ENCODE measurements at places on chromosomes 3 and 15.
A peak's percentile ranks its signal among the peaks of the same experiment; 100 is the strongest.

DNA sequence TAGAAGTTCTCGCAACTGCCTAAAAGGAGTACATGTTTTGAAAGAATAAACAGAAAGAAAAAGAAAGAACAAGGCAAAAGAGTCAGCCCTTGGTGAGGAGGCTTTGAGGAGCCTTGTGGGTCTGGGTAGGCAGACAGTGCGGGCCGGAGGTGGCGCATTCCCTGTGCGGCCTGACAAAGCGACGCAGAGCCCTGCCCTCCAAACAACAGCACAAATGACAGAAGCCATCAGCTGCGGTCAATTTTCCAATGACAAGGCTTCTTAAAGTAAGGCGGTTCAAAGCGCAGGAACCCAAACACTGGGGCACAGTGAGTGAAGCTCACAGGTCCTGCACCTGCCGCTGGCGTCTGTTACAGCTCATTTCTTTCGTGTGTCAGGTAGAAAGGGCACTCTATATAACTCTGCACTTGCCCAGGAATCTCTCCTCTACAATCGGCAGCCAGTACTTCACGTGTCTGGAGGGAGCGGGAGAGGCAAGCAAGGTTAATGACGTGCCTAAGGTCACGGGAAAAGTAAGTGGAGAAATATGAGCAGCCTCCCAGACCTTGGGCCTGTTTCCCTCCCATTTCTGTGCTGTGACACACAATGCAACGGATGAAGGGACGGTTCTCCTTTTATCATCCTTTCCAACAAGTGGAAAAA, 178.1 kb downstream of the OPA1 start:
- DNase-seq, result no peak

- DNase-seq, result no peak
Observed at GRCh38 chr3:158788446-158788845, 13.4 kb upstream of the MFSD1 start.

GRCh38 chr3:18099611-18100010, 325.5 kb downstream of the SATB1 start:
- DNase-seq, result no peak

DNA sequence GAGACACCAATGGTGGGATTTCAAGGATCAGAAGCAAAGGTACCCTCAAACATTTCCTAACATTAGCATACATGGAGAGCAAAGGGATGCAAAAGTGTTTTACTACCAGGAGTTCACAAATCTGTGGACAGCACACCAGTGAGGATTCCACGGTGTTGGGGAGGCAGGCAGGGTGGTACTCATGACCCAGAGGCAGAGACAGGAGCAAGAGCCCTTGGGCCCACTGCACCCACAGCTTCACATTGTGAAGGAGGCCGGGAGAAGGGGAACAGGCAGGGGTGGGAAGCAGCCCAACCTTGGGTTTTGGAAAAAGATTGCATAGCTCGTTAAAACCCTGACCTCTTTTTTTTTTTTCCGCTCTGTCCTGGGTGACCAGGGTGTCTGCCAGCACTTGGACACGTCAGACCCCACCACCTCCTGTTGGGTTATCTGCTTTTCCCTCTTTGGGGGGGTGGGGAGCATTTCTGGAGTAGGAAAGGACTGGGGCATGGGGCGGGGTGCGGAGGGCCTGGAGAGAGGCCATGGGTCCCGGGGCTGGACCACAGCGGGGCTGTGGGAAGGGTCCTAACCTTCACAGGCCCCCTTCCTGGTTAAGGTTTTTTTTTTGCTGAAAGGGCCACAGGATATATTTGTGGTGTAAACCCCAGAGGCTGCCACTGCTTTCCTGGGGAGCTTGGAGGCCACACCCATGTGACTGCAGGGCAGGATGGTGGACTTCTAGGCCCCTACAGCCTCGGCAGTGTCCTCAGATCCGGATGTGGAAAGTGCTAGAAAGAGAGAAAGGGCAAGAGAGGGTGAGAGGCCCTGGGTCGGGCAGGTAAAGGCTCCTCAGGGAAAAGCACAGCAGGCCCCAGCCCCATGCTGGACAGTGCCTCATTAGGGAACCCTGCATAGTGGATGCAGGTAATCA, 12.5 kb downstream of the SH2D7 start:
- no peak for DNase-seq

DNA sequence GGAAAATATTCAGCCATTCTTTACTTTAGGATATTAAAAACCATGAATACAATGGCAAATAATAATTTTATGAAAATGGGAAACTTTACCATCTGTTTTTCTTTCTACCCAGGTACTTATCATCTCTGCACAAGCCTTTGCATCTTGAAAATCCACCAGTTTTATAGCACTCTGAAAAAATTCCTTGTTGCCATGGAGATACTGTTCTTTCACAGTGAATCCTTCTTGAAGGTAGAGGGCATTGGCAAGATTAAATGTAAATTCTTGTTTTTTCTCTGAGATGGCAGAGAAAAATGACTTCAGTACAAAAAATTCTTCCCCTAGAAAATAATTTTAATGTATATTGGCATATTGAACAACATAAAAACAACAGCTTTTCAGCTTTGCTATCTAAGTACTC, 6.9 kb downstream of the SERPINI2 start:
- DNase-seq, result no peak

DNA sequence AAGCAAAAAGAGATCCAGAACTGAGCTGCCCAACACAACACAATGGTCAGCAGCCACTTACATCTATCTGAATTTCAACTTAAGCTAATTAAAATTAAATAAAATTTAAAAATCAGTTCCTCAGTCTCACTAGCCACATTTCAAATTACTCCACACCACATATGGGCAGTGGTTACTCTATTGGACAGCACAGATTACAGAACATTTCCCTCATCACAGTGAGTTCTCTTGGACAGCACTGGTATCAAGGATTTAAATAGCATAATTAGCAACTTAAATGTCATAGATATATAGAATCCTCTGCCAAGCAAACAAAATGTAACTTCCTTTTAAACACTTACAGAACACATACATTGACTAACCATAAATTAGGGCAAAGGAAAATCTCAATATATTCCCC, 64.4 kb downstream of the KBTBD12 start:
- no peak for DNase-seq

GRCh38 chr15:36507458-36507857, 72.0 kb upstream of the CDIN1 start:
- DNase-seq, result no peak

GRCh38 chr15:63474810-63475316, 29.5 kb upstream of the USP3 start:
- DNase-seq, result no peak

- DNase-seq, result no peak
Observed at GRCh38 chr3:77247061-77247460, 207.2 kb downstream of the ROBO2 start.

- DNase-seq, result no peak
Observed at GRCh38 chr3:63949005-63949404, 36.8 kb upstream of the SCAANT1 start.

DNA sequence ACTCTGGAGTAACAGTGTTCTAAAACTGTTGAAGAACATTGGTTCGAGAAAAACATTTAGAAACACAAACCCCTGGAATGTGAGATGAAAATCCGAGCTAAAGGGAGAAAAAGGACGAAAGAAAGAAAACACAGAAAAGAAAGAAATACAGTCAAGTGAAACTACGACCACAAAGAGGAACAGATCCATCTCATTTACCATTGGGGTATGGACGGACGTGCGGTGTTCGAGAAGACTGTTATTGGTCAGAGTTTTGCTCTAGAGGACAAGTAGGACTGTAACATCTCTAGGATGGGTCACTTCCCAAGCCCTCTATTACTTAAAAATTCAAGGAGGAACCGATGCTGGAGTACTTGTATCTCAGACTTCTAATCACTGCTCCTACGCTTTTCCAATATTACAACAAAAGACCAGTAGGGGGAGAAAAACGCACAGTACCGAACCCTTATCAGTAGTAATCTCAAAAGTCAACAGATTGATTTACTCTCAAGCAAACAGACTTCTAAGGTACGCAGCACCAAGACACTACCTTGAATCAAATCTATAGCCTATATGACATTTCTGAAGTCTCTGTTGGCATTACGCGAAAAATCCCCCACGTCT, 1.1 kb upstream of the PIK3CA start:
- peak; percentile 0 for DNase-seq

GRCh38 chr3:177349384-177349783, 152.1 kb upstream of the TBL1XR1 start:
- DNase-seq, result no peak

GRCh38 chr3:94593526-94594150, 530.8 kb downstream of the NSUN3 start:
- no peak for DNase-seq

GRCh38 chr3:123834631-123835030, 49.5 kb downstream of the MYLK start:
- DNase-seq, result no peak

DNA sequence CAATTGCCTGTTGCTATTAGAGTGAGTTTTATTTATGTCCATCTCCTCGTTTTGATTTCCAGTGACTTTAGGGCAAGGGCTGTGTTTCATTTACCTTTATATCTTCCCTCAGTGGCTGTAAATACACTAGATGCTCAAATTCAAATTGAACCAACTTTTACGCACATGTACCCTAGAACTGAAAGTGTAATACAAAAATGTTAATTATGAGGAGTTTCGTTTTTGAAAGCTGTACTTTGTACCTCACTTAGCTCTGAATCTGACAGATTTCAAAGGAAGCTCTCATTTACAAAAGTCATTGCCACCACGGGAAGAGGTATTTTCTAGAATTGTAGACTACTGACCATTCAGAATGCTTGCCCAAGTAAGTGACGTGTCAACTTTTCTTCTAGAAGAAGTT, 264.4 kb downstream of the MECOM start:
- DNase-seq, result no peak

GRCh38 chr3:129346695-129347457, 68.2 kb downstream of the HMCES start:
- DNase-seq, result no peak

- no peak for DNase-seq
Observed at GRCh38 chr3:40770061-40770460, 245.3 kb downstream of the ZNF621 start.

GRCh38 chr15:95168951-95169431, 937.6 kb downstream of the MCTP2 start:
- DNase-seq, result no peak

GRCh38 chr15:50735156-50735555, 30.4 kb downstream of the SPPL2A start:
- no peak for DNase-seq

GRCh38 chr3:112709911-112710310, 69.0 kb upstream of the CCDC80 start:
- DNase-seq, result no peak

DNA sequence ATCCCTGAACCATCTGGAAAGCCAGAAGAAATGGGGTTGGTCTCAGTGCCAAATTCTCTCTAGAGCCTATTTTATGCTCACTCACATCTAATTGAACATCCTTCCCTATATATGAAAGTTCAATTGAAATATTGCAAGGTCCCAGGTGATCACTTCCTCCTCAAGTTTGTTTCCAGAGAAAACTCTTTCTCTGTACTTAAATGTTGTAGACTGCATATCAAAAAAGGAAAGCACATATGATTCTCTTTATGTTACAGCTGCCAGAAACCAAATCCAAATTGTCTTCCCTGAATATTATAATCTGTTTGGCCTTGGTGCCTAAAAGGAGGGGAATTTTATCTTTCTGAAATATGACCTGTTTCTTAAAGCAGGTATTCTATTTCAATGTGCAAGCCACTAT, 93.3 kb downstream of the SHOX2 start:
- no peak for DNase-seq

DNA sequence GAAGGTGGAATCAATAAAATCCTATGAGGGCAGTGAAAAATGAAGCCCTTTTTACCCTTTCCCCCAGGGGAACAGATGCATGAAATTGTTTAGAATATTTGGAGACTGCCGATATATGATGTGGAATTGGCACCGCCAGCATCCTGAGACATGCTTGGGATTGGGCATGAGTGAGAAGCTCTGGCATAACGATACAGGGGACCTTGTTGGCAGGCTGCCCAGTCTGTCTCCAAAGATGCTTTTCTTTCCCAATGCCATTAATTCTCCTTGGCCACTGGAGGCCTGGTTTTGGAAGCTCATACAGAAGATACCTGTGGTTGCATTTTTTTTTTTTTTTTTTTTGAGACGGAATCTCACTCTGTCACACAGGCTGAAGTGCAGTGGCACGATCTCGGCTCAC, 800.6 kb upstream of the LMCD1 start:
- DNase-seq, result no peak

DNA sequence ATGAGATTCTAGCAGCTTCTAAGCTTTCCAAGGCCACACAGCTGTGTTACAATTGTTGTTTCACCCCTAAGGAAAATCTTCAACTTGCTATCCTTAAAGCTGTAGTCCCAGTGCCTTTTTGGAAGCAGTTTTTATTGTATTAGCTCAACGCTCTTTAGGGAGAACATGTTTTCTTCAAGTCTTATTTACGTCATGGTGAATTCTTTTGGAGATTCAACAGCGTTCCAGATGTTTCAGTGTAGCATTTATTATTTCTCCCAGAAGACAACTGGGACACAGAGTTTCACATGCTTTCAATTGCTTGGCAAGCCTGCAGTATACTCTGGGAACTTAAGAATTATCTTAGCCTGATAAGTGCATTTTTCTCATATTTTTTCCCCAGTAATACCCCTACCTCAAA, 888.3 kb downstream of the PLOD2 start:
- DNase-seq, result no peak

- DNase-seq, result no peak
Observed at GRCh38 chr3:116930786-116931185, 221.2 kb downstream of the TUSC7 start.

- no peak for DNase-seq
Observed at GRCh38 chr3:125433611-125434041, 58.5 kb upstream of the ZNF148 start.

GRCh38 chr3:10160925-10161324, 3.8 kb upstream of the IRAK2 start:
- no peak for DNase-seq

GRCh38 chr3:158649791-158650190, 5.5 kb downstream of the GFM1 start:
- no peak for DNase-seq

GRCh38 chr3:78799681-78800080, 968.1 kb downstream of the ROBO1 start:
- no peak for DNase-seq

DNA sequence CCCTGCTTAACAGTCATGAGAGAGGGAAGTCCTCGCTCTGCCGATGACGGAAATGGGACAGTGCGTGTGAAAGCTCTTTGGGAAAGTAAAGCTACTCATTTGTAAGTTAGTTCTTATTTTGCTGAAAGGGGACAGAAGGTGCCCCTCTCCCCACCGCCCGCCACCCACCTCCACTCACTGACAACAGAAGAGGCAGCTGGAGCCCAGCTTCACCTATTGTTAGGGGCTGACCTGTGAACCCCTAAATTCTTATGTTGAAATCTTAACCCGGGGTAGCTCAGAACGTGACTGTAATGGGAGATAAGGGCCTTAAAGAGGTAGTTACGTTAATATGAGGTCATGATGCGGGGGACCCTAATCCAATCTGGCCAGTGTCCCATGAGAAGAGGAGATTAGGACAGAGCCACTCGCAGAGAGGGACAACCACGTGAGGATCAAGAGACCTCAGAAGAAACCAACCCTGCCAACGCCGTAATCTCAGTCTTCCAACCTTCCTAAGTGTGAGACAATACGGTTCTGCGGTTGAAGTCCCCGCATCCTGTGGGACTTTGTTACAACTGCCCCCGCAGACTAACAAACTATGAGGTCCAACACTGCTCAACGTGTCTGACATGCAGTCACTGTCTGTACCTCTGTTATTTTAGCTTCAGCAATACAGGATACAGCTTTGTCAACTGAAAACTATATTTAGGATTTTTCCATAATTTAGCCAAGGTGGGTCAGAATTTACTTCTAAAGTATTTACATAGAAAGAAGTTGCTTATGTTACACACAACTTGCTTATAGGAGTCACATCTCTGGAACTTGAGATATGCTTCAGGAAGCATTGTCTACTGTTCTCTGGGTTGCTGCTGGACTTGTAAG, 51.7 kb downstream of the PCSK6 start:
- no peak for DNase-seq
